ENCODE measurements at places on chromosomes 4 and X.

DNA sequence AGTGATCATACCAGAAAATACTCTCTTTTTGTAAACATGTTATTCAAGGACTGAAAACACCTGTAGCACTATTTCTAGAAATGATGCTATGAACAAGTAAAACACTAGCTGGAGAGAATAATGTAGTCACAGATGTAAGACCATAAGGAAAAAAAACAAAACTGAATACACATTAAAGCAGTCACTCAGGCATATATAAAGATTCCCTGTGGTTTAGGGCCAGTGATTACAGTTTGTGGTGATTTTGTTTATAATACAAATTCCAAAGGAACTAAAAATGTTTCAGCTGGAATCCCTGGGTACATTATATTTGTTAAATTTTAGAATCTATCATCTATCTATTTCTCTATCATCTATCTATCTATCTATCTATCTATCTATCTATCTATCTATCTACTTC lies 777.8 kb upstream of the FRG1 start:
- no peak for DNase-seq

DNA sequence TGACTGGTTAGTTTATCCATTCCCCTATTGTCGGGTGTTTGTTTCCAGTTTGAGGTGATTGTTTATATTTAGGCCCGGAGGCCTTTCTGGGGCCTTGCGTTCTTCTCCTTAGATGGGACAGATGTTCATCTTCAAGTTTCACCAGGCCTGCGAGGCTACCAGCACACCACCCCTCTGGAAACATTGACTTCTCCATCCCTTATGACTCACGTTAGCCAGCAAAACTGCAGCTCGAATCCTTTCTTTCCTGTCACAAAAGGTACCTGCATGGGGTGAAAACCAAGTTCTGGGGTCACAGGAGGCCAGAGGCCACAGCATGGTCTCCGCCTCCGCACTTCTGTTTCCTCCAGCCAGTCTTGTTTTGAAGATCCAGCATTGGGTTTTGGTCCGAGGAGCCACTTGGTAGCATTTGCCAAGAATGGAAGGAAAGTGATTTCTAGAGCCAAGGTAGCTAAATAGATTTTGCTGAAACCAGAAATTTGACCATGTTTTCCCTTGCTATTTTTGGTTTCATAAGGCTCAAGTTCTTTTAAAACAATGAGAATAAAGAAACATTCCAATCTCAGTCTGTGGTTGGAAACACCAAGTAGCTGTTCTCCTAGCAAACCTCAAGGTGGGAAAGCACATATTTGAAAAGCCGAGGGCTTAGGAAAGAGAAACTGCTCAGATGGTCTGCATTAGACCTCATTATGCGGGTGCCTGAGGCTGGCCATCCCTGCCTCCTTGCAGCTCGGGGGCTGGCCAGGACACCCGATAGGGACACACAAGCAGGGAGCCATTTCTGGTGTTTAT lies 5.6 kb downstream of the NYX start:
- DNase-seq: no peak

- no peak for DNase-seq
Measured at GRCh38 chrX:114619874-114620273, 36.0 kb downstream of the HTR2C start.

DNA sequence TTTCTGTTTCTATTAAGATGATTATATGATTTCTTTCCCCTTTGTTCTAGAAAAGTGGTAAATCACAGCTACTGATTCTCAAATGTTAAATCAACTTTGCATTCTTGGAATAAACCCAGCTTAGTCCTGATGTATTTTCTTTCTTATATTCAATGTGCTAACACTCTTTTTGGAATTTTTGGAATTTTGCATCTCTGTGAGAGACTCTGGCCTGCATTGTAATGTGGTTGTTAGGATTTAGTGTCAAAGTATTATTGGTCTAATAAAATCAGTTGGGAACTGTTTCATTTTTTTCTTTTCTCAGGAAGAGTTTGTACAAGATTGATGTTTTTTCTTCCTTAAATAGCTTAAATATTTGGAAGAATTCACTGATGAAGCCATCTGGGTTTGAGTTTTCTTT lies 109.6 kb downstream of the KIT start:
- no peak for DNase-seq

GRCh38 chrX:5971300-5971699 lies 257.4 kb downstream of the NLGN4X start:
- no peak for DNase-seq

GRCh38 chr4:80216100-80216761 lies 18.9 kb downstream of the PRDM8 start:
- DNase-seq: no peak

DNA sequence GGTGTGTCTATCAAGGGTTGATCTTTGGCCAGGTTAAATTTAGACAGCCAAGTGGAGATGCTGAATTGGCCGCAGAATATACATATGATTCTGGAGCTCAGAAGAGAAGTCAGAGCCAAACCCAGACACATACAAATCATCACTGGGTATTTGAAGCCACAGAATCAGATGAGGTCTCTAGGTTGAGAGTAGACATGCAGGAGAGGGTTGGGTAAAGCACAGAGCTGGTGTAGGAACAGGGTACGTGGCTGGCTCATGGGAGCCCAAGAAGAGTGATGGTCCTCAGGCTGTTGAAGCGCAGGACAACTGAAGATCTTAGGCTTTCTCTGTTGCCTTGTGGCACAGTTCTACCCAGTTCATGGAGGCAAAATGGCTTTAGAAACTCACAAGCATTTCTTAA lies 37.7 kb downstream of the ADAMTS3 start:
- no peak for DNase-seq

GRCh38 chr4:94623126-94623911 lies 134.4 kb upstream of the BMPR1B start:
- DNase-seq: no peak

GRCh38 chrX:140923118-140923517 lies 79.3 kb upstream of the SPANXB1 start:
- no peak for DNase-seq

- DNase-seq: no peak
Measured at GRCh38 chr4:87270144-87270543, 49.7 kb upstream of the KLHL8 start.

DNA sequence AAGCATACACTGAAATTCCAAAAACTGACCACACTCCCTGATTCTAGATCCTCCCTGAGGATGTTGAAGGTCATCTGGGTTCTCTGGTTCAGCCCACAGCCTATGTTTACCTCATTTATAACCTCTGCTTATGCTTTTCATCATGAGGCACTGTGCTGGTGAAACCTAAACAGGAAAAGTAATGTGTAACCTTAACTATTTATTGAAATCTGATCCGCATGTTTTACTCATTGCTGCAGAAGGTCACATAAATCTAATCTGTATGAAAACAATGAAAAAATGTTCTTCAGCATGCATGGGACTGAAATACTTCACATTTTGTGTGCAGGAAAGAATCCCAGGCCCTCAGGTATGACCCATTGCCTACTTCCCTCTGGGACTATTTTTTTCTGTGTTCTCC lies 30.3 kb downstream of the UCHL1 start:
- no peak for DNase-seq

DNA sequence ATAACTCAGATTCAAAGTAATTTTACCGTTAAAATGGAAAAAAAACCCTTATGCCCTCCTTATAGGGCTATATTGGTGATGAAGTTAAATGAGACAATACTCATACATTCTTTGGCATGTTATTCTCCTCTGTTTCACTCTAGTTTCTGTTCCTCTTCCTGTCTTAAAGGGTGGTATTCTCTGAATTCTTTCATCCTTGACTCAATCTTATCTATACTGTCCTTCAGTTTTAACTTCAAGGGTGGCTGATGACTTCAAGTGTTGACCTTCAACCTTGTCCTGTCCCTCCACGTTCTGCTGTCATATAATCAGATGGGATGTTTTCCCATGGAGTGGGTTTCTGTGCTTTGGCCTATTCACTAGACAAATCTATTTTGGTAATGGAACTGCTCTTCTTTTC lies 44.0 kb downstream of the ZNF518B start:
- no peak for DNase-seq

DNA sequence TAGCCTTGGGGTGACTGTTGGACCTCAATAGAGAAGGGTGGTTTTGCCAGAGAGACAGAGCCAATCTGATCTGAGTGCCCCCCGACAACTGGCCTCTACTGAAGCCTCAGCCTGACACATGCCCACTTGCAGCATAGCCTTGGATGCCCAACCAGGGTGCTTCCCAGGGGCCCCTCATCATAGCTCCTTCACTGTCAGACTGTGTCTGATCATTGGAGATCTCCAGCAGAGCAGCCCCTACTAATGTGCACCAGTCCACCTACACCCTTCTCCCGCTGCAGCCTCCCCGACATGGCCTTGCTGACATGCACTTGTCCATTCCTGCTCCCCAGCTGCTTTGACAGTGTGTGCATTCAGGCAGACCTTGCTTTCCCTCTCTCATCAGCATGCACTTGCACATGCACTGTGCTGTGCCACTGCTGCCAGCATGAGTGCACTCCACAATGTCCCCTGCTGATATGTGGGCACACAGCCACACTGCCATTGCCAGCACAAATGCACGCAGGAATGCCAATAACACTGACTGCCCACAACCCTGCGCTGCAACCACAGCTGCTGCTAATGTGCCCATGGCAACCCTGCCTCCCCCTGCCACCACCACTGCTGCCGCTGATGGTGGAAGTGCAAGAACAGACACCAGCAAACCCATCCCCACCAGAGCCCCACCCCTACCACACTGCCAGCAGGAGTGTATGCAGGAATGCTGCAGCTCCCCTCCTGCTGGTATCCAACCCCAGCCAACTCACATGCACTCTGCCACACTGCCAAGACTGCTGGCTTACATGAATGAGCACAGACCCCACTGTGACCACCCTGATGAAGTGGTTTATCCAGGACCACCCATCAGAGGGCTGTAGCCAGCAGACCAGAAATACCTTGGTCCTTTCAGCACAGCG lies 68.1 kb upstream of the ZMAT1 start:
- no peak for DNase-seq

DNA sequence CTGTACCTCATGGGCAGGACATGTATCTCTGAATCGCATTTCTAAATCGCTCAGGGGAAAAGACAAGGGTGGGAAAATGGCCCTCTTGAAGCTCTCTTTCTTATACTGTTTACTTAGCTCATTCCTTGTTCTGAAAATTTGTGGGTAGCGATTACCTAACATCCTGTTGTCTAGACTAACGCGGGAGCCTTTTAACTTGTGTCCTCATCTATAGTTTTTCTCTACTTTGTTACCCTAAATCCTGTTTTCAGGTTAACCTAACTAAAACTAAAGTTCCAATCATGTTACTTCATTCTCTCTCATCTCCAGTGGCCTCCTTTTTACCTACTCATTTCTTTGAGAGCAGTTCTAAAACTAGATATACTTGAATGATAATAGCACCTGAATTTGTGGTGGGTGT lies 45.0 kb downstream of the SNX25 start:
- DNase-seq: no peak

- no peak for DNase-seq
Measured at GRCh38 chrX:51395480-51395809, 62.8 kb downstream of the NUDT10 start.

DNA sequence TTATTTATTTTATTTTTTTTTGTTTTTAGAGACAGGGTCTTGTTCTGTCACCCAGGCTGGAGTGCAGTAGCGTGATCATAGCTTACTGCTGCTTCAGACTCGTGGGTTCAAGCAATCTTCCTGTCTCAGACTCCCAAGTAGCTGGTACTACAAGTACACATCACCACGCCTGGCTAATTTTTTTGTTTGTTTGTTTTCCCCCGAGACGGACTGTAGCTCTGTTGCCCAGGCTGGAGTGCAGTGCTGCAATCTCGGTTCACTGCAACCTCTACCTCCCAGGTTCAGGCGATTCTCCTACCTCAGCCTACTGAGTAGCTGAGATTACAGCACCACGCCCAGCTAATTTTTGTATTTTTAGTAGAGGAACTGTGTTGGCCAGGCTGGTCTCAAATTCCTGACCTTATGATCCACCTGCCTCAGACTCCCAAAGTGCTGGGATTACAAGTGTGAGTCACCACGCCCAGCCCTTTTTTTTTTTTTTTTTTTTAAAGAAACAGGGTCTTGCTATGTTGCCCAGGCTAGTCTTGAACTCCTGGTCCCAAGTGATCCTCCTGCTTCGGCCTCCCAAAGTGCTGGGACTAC lies 32.2 kb downstream of the COPS4 start:
- DNase-seq: no peak

- DNase-seq: no peak
Measured at GRCh38 chr4:53651156-53651735, 60.0 kb upstream of the LNX1 start.

- DNase-seq: no peak
Measured at GRCh38 chr4:2793586-2794485, 951 bp downstream of the SH3BP2 start.

- no peak for DNase-seq
Measured at GRCh38 chrX:68249401-68249831, 183.9 kb downstream of the OPHN1 start.

DNA sequence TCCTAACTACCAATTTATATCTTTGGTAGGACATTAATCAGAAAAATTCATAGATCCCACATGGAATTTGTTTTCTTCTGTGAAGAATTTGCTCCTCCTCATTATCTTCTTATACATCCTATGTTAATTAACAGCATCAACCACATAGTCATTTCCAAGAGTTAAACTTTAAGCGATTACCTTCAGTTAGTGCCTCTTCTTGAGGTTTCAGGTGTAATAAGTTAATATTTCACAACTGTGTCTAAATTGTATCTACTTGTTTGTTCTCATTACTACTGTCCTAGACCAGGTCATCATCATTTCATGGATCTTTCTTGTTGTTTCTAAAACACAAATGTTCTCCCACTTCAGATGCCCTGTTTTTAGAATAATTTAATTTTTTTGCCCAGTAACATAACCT lies 457.9 kb downstream of the FAT4 start:
- no peak for DNase-seq

GRCh38 chrX:13194291-13195103 lies 125.4 kb downstream of the ATXN3L start:
- no peak for DNase-seq

- no peak for DNase-seq
Measured at GRCh38 chr4:152864361-152864760, 71.8 kb upstream of the FHDC1 start.

GRCh38 chr4:107213410-107213809 lies 177.3 kb upstream of the DKK2 start:
- no peak for DNase-seq

GRCh38 chr4:150012851-150013360 lies 65.3 kb upstream of the DCLK2 start:
- no peak for DNase-seq

DNA sequence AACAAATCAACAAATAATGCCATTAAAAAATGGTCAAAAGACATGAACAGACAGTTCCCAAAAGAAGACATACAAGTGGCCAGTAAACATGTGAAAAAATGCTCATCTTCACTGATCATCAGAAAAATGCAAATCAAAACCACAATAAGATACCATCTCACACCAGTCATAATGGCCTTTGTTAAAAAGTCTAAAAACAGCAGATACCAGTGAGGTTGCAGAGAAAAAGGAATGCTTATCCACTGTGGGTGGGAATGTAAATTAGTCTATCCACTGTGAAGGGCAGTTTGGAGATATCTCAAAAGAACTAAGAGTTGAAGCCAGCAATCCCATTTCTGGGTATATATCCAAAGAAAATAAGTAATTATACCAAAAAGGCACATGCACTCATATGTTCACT lies 668.1 kb upstream of the CPEB2 start:
- no peak for DNase-seq
